ENCODE measurements at places on chromosomes 1 and 21.

DNA sequence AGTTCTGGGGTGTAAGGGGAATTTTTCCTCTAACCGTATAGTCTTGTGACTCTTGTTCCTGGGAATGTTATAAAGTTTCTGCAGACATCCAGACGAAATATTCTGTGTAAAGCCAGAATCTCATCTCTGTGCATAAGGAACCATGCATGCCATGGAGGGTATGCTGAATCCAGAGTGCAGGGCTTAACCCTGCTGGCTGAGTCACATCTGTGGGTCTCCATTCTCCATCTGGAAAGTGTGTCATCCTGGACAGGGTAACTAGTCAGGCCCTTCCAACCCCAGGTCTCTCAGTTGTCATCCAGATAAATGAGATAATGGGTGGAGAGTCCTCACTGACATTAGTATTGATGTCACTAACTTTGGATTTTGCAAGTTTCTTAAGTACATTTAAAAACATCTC, 48.8 kb downstream of the ATP5PO start:
- no peak for DNase-seq

- DNase-seq, result no peak
These were observed 507.6 kb downstream of the NEGR1 start for GRCh38 chr1:71774705-71775104.

DNA sequence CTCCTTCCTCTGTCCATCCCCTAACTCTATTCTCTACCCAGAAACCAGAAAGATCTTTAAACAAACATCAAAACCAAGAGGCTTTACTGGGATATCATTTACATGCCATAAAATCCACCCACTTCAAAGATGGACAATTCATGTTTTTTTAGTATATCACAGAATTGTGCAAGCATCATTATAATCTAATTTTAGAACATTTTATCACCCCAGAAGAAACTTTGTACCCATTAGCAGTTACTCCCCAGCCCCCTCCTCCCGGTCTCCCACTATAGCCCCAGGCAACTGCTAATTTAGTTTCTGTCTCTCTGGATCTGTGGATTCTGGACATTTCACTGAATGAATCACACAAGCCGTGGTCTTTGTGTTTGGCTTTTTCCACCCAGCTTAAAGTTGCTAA, 4.8 kb upstream of the SELENON start:
- DNase-seq, result no peak

DNA sequence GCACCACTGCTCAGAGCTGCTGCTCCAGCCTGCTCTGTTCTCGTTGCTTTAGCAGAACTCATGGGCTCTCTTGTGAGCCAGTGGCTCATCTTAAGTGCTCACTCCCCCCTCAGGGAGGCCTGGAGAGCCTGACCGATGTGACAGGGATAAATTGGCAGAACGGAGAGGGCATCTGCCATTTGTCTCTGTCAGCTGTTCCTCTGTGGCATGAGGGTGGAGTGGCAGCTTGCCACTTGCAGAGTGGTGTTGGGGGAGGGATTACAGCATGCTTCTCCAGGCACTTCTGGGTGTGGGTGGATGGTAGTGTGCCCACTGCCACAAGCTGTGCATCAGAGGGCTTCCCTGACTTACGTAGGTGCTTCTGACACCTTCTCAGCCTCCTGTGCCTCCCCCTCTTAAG, 229.5 kb downstream of the PAPPA2 start:
- DNase-seq, result no peak

GRCh38 chr1:70465911-70466310, 54.8 kb downstream of the CTH start:
- DNase-seq, result no peak

- no peak for DNase-seq
These were observed 62.8 kb downstream of the EVA1C start for GRCh38 chr21:32475162-32475812.

GRCh38 chr1:79595931-79596330, 589.4 kb upstream of the ADGRL4 start:
- DNase-seq, result no peak

DNA sequence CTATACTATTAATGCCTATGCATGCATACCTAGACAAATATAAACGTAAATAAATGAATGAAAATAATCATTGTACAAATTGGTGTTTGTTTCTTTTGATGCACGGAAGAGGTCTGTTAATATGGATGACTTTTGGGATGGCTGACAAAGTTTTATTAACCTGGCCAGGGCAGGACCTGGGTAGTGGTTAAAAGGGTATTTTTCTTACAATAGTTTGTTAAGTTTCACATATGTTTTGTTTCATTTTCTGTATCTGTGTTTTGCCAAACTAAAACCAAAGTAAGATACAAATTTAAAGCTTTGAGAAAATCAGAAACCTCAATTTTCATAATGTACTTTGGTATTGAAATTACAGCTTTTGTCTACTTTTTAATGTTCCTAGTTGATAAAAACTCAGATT, 222.7 kb upstream of the OLFM3 start:
- DNase-seq, result no peak
